ENCODE measurements at places on chromosomes 5 and 9. TPM values are rescaled to one million over a fixed set of nuclear protein-coding genes. Genes with fewer than 3 reads are reported as not detected.

DNA sequence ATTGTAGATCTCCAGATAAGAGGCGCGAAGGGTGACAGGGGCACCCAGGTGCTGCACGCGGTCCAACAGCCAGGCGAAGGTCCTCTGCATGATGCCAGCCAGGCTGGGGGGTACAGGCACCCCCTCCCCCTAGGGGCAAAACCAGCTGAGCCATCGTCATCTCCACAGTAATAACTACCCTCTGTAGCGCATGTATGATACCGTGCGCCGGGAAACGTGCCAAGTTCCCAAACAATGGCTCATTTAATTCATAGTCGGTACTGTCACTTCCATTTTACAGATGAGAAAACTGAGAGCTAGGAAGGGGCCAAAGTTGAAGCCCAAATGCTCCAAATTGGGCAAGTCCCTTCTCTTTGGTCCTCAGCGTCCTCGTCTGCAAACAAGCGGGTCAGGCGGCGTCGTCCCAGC lies 1.5 kb downstream of the KIF12 start:
- DNase-seq: no peak

PNPLA7 gene
- polyA plus RNA-seq: 3.6 TPM

DNA sequence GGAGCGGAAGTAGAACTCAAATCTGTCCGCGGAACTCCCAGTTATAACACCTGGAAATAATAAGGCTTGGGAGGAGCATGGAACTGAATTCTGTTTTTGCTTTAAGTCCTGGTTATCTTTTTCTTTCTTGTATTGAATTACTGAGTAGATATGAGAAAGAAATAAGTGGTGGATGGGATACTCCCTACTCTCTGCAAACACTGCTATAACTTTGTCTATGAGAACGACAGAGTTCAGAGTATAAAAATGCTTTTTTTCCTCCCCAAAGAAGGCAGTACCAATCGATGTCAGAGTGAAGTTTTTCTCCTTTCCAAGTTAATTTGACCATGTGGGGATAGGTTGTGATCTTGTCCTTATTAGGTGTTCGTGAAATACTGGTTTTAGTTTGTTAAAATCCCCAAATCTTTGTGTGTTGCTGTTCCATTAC lies 1.2 kb downstream of the RIC1 start:
- DNase-seq: peak; percentile 48

F2RL2 gene
- polyA plus RNA-seq: 0.23 TPM

C7 gene
- polyA plus RNA-seq: 383 TPM

DNA sequence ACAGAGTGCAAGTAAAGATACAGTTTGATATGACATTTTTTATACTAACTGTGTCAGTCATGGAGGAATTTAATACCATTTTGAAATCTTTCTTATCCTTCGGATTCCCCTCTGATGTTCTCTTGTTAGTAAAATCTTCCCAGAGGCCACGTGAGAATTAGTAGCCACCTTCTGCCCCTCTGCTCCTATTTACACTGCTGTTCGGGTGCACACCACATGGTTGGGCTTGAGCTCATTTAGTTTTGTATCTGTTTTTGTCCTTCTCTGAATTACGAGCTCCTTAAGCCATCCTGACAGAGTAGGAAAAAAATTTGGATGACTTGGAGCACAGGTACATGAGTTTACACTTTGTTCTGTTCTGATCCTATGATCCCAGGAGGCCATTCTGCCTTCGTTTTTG lies 109.7 kb downstream of the SV2C start:
- no peak for DNase-seq

DNA sequence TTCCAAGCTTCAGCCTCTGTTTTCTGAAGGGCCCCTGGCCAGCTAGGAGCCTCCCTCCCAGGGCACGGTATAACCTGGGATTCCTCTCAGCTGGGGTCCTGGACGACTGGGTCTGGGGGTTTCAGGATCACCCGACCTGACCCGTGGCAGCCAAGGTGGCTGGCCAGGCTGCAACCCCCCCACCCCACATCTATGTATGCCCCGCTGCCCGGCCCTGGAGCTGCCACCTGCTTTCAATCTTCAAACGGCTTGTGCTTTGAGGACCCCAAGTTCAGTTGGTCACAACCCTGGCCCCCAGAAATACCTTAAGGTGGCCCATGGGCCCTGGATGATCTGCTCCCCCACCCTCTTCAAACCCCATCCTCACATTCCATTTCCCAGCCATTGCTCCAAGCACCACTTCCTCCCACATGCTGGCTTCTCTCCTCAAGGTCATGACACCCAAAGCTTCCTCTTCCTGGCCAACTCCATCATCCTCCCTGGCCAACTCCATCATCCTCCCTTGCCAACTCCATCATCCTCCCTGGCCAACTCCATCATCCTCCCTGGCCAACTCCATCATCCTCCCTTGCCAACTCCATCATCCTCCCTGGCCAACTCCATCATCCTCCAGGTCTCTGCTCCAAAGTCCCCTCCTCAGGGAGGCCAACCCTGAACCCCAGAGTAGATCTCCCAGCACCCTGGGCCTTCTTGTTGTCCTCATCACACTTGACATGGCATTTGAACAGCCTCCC lies 17.2 kb upstream of the TTLL11 start:
- no peak for DNase-seq

- DNase-seq: no peak
Observed at GRCh38 chr5:140322751-140323731, 20.1 kb upstream of the PFDN1 start.

DNA sequence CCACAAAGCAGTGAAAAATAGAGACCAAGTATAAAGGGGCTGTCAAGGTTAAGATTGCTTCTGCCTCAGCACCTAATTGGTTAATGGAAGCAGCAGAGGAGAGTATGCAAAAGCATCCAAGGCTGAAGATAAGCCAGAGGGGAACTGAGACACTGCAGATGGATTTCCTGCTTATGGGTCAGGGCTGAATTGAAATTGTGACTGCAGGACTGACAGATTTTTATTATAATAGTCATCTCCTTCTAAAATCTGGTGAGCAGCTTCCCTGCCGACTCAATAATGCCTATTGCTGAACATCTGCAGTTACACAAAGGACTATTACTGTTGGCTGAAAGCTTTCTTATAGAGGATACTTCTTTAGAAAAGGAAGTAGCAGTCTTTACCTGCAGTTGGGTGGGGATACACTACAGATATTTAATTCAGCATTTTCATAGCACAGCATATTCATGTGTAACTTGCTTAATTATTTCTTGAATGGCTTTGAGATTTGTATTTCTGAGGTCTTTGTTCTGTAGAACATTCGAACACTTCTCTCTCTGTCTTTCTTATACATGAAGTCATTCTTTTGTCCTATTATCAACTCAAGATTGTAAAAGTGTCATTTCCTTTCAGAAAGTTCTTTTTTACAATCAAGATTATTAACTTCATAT lies 363.0 kb upstream of the RIOK2 start:
- no peak for DNase-seq

DNA sequence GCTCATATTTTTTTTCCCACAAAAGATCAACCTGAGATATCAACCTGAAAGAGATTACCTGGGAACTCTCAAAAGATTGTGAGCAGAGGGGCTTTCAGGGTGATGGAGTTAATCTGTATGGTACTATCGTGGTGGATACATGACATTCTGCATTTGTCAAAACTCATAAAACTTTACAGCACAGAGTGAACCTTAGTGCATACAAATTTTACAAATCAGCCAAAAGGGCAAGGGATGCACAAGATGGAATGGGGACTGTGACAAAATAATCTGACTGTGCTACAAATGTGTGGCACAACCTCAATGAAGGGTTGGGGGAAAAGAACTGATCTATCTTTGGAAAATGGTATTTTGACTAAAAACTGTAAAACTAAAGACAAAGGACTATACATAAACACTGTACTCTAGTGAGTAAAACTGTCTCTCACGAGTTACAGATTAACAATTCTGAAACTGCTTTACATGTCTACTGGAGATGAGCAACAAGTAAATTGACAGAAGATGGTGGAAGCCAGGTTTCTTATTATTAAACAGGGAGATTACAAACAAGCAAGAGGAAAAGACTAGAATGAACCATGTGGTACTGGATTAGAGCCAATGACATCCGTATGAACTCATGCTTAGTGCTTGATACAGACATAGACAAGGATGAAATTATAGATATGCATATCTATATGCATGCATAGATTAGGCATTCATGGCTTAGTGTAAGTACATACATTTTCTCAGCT lies 24.8 kb upstream of the RLN1 start:
- DNase-seq: no peak

DNA sequence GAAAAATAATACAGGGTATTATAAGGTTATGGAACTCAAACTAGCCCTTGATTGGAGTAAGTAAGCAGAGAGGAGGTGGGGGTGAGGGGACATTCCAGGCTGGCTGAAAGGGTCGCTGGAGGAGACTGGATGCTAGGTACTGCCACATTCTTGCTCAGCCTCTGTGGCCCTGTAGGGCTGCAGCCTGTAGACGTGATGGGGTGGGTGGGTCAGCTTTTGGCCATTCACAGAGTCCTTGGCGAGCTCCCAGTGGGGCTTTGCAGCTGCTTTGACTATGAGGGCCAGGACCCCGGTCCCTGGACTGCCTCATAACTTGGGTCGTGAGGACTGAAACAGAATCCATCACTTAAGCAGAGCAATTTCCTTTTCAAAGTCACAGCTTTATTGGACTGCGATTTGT lies 4.2 kb upstream of the GDNF start:
- no peak for DNase-seq

DNA sequence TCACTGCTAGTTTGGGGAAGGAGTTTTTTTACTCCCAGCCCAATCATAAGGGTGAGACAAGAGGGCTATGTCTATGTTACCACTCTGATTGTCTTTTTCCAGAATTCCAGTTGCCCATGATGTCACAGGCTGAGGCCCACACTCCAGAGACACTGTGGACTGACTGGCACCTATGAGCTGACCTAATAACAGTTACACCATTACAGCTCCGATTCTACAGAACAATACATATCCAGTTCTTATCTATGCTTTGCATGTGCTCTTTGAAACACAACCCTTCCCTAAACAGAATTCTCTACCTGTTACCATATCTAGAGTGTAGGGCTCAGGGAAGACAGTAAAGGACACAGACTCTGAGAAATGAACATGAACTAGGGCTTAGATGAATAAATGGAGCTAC lies 45.7 kb upstream of the ALDOB start:
- no peak for DNase-seq

GRCh38 chr5:133482028-133482427 lies 130.3 kb downstream of the FSTL4 start:
- no peak for DNase-seq

- DNase-seq: no peak
Observed at GRCh38 chr9:22065431-22066200, 56.5 kb upstream of the CDKN2B start.

- no peak for DNase-seq
Observed at GRCh38 chr9:38421498-38422211, 2.6 kb downstream of the IGFBPL1 start.

DNA sequence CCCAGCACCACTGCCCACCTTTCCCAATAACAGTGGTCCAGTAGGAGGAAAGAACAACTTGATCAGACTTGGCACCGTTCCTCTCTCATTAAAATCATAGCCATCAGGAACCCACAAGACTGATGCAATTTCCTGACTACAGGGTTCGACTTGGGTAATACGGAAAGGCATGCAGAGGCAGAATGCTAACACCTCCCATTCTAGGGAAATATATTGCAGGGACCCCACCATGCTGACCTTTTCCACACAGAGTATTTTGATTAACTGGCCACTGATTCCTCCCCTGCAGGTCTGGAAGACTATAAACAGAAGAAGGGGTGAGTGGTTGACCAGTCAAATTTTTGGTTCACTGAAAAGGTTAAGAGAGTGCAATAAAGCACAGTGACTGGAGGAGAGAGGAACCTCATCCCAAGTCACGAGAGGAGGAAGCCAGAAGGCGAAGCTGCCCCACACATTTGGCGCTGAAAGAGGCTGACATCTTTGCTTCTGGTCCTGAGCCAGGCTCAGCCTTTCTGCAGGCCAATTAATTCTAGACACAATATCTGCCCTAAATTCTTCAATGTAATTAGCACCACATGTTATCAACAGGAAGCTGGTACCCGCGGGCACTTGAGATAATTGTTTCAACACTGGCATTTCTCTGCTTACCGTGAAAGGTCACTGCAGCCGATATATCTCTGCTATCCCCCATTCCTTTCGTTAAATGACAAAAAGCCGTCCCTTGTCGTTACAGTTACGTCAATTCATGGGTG lies 64.7 kb upstream of the SPOCK1 start:
- DNase-seq: no peak

GRCh38 chr5:141051521-141051866 lies 320 bp downstream of the PCDHB1 start:
- DNase-seq: no peak

DNA sequence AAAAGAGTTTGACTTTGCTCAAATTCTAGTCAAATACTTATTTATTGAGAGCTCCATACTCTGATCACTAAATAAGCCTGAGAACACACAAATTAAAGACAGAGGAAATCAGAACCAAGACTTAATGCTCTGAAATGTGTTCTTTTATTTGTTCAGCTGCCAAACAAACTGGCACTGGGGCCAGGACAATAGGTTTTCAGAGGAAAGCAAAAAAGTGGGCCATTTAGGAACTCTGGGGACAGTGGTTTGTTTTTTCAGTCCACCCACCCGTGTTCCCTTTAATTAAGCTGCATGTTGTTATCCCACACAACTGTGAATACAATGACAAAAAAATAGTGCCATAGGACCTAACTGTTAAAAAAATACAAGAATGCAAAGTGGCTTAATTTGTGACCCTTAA lies 95.4 kb upstream of the RETREG1 start:
- DNase-seq: no peak

GRCh38 chr5:180020176-180020575 lies 51.4 kb downstream of the RNF130 start:
- no peak for DNase-seq

DNA sequence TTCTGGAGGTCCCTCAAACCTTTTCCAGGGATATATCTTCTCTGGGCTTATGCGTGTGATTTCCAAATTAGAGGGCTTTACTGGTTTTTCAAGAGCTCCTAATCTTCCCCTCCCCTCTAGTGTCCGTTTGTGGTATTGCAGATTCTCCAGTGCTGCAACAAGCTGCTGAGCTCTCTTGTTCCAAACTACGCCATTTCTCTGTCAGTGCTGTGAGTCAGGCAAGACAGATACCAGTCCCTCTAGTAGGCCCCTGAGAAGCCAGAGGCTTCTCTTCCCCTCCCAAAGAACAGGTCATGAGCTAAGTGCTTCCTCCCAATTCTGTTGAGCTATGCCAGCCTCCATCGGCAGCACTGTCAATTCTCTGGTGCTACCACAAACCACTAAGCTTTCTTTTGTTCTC lies 149.5 kb downstream of the FANCC start:
- no peak for DNase-seq

DNA sequence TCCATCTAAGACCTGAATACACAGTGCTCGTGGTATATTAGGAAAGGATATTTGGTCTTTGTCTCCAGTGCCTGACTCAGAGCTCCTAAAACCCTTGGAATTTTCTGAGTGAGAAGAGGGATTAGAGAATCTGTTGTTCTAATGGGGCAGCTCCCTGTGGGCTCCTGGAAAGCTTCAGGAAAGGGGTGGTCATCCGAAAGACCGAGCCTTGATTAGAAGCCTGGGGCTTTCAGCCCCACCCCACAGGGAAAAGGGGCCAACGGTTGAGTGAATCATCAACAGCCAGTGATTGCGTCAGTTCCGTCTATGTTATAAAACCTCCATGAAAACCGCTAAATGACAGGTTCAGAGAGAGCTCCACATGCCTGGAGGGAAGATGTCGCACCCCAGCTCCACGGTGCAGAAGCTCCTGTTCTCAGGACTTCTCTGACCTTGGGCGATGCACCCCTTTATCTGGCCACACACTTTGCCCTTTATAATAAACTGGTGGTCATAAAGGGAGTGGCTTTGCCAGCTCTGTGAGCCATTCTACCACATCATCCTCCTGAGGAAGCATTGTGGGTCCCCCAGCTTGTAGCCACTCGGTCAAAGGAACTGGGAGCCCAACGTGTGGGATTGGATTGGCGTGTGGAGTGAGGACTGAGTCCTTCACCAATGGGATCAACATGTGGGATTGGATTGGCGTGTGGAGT lies 71.0 kb upstream of the ICE1 start:
- DNase-seq: no peak

Measured in left lung (tissue), 14 donors.